ENCODE measurements at places on chromosomes 2 and 18.

DNA sequence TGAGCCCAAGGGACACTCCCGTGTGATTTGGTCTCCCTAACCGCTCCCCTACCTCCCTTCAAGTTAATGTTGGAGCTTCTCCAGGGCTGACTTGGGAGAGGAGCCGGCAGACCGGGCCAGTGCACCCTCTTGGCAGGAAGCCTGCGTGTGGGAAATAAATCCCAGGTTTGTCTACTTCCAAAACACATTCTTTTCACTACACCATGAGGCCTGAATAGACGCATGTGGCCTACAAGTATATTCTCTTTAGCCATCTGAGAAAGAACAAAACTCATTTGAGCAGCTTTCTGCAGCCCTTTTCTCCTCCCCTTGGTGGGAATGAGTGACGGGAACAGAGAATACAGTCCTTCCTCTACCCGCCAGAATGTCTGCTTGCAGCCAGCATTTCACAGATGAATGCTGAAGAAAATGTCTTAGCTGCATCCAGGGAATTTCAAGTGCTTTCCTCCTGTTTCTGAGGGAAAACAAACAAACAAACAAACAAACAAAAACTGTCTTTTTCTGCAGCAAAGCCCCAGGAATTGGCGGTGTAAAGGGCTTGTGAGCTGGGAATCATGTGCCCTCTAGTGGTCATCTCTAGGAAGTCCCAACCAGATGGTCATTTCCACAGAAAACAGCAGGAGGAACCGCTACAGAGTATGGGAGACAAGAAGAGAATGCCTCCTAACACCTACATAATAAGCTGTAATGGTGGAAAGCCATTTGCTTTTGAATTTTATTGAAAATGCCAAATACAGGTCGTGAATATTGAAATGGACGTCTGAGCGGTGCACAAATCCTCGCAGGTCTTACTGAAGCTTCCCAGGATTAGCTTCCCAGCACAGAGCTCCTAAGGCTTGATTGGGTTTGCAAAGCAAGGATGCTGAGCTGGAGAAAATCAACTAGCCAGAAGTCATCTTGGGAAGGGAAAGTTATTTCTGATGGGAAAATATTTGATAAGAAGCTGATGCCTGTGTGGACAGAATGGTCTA, 41.2 kb upstream of the DAPL1 start:
- no peak for DNase-seq

DNA sequence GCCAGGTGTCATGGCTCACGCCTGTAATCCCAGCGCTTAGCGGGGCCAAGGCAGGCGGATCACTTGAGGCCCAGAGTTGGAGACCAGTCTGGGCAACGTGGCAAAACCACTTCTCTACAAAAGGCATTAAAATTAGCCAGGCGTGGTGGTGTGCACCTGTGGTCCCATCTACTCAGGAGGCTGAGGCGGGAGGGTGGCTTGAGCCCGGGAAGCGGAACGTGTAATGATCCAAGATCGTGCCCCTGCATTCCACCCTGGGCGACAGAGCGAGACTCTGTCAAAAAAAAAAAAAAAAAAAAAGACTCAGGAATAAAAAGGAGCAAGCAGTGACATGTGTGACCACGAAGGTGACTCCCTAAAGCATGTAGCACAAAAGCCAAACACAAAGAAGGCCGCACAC, 50.1 kb upstream of the SALL3 start:
- no peak for DNase-seq

- DNase-seq, result no peak
These were observed 113.9 kb upstream of the LTBP1 start for GRCh38 chr2:32832821-32833220.

DNA sequence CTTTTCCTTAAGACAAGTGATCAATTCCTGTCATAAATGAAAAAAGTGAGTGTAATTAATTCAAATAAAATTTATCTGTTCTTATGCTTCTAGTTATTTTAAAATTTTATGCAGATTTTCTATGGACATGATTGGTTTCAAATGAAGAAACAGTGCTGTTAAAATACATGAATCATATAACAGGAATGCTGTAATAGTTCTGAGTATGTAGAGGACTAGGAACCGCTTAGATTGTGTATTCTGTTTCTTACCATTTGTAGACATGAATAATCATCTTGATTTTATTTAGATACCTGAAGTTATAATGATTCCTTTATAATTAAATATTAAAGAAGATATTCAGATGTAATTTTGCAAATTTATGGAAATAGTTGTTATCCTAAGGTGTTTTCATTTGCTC, 3.5 kb downstream of the ACTR2 start:
- DNase-seq, result no peak

- DNase-seq, result no peak
These were observed 291.5 kb downstream of the SOX11 start for GRCh38 chr2:5983511-5984272.

DNA sequence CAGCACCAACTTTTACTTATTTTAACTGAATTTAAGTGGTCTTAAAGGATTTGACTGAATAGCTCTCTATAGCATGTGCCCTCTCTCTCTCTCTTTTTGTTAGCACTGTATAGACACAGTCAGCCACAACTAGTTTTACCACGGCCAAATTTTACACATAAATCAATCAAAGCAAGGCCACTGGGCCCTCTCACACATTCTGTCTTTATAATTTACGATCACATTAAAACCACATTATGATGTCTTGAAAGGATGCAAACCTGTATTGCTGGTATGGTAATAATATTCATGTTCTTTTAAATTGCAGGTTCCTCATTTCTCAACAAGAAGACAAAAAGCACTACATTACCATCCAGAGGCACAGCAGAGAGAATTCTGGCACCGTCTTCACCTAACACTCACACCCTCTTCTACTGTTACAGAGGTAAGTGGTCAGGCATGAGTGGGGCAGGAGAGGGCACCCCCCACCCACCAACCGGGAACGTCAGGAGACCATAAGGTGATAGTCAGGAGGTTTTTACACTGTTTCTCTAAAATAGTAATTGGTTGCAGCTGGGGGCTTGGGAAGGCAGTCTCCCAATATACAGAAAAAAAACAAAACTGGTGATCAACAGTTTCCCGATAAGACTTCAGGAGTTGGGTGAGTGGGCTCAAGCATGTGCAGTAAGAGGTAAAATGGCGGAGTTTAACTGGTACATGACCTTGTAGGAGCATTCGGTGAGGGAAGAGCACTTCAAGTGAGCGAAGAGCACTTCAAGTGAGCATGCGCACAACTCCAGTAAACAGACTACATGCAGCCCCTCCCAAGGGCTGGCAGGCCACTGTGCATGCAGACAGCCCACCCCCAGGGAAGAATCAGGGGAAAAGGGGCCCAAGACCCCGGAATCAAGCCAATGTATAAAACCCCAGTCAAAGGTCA, 296.7 kb downstream of the PIEZO2 start:
- DNase-seq, result no peak

All from thoracic aorta (tissue), 2 donors.